Frontal cortex (tissue), 4 donors: ENCODE measurements at places on chromosomes 12 and 14.

DNA sequence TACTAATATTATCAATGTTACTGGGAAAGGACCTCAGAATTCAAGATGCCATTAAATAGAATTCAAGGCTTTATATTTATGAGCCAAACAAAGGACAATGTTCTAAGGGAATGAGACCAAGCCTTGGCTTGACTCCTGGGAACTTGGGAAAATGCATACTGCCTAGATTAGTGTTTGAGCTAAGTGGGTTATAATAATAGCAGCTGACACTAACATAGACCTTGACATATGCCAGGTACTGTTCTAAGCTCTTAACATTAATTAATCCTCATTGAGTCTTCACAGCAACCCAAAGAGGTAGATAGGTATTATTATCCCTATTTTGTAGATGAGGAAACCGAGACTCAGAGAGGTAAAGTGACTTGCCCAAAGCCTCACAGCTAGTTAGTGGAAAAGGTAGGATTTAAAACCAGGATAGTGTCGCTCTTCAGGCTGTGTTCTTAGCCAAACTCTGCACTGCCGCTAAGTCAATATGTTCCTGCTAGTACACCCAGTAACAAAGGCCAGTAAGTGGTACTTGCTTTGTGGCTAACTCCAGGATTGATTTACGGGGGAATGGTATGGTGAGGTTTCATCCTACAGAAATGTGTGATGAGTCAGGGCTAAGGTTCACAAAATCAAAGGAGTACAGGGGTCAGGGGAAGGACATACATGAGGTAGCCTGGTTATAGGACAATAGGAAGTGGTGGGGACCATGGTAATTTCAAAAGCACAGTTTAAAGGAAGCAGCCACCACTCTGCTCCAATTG, 35.8 kb upstream of the PRKAB1 start:
- no peak for DNase-seq

- DNase-seq, result peak; percentile 19
Observed at GRCh38 chr12:69821456-69822159, 3.4 kb upstream of the MYRFL start.

DNA sequence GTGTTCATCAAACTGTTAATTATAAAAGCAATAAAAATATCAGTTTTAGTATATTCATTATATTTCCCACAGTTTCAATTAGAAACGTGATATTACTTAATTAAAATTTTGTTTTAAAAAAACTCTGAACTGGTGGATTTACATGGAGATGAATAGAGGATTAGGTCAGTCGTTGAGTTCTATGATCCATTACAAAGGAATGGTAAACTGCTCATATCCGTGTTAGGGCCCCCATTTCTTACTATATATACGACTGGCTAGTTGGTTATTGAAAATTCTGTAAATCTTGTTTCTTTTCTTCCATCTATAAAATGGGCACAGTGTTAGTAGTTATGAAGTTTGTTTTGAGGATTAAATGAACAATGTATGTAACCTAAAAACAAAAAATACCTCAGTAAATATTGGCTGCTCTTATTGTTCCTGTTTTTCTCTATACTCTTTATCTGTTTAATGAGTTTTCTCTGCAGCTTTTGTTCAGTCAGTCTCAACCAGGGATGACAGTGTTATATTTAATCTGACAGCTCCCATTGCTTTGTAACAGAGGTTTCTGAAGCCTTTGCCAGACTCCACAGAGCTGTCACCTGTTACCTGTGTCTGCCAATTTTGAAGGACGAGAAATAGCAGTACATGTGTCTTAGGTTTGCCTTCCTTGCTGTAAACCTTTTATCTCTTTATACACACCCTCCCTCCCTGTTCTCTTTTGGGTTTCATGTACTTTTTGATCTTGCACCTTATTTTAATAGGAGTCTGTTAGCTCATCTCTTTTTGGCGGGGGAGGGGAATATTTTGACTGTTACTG, 41.5 kb downstream of the FRS2 start:
- no peak for DNase-seq

GRCh38 chr14:53002576-53002975, 51.7 kb upstream of the FERMT2 start:
- DNase-seq, result no peak

- no peak for DNase-seq
Observed at GRCh38 chr12:90859591-90859990, 95.4 kb downstream of the CCER1 start.

DNA sequence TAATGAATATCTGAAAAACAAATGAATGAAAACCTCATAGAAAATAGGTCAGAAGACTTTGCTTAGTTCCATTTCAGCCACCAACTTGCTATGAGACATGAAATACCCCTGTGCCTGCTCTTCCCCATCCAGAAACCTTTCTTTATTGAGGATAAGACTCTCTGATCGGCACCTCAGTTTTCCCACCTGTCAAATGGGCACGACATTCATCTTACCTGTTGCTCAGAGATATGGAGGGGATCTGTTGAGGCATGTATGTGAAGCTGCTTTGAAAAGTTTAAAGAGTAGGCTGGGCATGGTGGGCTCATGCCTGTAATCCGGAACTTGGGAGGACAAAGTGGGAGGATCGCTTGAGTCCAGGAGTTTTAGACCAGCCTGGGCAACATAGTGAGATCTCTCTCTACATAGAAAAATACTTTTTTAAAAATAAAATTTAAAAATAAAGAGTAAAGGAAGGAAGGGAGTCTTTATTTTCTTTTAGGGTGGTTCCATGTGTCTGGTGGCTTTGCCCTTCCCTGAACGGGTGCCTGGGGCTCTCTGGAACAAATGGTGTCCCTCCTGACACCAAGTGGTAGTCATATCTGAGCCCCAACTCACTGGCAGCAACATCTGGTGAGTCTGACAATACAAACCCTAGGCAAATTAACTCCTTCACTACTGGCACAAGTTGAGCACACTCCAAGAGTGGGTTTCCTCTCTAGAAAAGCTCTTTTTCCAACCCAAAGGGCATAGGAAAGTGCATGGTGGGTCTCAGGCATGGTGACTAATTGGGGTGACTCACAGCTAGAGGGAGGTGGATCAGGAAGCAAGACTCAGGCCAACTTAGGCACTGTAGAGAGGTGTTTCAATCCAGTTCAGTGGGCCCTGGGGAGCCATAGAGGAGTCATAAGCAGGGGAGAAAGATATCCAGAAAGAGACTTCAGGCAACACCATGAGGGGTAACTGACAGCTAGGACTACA, 42.1 kb downstream of the MAP1LC3B2 start:
- no peak for DNase-seq

DNA sequence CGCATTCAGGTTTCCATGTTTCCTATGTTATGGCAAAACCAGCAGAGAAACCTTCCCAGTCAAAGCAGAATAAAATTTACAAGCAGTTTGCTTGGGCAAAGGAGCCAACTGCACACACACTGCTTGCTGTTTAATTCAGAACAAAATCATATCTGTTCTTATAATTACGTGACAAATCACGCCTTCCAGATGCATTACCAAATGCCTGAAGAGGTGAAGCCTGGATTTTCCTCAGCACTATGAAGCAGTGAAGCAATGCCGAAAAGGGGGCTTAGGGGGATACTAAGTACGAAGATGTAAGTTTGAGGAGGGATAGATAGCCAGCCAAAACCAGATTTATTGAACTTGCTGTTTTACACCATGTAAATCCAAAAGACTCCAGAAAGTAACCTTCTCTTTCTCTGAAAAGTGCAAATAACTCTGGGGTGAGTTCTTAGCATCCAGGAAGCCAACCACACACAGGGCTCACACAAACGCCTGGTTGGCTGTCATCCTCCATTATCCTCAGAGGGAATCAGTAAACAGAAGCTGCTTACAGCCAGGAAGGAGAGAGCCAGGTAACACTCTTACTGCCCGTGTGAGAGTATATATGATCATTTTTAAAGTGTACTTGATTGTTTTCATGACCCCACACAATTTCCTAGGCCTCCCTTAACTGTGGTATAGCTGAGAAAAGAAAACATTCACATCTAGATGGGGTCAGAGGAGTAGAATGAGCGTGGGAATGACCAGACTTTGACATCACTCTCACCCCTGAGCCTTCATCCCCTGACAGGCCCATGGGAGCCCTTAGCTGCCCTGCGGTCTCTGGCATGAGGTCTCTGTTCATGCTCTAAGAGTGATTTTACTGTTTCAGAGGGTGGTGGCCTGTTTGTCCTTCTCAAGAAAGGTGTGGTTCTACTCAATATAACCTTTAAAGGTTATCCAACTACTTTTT, 442.5 kb downstream of the EGLN3 start:
- no peak for DNase-seq

- no peak for DNase-seq
Observed at GRCh38 chr14:89359477-89360222, 57.4 kb downstream of the FOXN3 start.

GRCh38 chr12:82919388-82920054, 232.8 kb downstream of the TMTC2 start:
- no peak for DNase-seq

- no peak for DNase-seq
Observed at GRCh38 chr12:7099290-7099996, 7.2 kb upstream of the C1R start.

DNA sequence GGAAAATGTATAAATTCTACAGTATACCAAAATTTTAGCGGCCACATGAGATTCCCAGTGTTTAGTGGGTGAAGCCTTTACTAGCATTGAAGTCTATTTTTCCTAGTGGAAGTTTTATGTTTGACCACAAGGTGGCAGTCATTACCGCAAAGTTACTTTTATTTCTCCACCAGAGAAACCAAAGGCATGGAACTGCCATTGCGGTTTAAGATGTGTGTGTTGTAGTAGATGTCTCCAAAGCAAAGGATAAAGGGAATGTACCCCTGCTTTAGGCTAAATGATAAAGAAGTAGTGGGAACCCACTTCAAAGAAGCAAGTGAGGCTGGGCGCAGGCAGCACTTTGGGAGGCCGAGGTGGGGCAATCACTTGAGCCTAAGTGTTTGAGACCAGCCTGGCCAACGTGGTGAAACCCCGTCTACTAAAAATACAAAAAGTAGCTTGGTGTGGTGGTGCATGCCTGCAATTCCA, 140.5 kb downstream of the PRKCH start:
- peak; percentile 29 for DNase-seq

DNA sequence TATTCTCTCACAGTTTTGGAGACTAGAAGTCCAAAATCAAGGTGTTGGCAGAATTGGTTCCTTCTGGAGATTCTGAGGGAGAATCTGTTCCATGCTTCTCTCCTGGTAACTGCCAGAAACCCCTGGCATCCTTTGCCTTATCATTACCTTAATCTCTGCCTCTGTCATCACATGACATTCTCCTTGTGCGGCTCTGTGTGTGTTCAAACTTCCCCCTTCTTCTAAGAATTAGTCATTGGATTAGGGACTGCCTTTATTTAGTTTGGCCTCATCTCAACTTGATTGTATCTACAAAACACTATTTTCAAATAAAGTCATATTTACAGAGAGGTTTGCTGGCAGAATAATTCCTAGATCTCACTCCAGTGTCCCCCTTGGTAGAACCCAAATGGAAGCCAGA, 68.9 kb downstream of the ZNF641 start:
- DNase-seq, result no peak

DNA sequence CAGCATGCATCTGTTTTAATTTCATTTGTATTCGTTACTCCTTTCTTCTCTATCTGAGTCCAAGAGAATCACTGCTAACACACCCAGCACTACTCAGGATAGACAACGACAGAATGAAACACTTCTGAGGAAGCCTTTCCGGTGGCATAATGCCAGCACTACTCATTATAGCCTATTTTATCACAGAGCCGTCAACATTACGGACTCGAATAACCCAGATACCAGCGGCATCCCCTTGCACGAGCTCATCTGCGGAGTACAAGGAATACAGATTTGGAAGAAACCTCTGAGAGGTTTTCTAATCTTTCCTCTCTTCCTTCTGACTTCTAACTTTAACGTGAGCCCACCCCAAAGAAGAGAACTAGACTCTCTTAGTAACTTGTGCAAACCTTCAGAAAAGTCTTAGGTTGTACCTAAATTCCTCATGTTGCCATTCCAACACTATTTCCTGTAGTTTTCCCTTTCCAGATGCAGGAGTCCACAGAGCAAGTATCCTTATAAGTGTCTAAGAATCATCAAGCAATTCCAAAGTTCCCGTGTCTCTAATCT, 248.1 kb downstream of the APAF1 start:
- DNase-seq, result peak; percentile 33

DNA sequence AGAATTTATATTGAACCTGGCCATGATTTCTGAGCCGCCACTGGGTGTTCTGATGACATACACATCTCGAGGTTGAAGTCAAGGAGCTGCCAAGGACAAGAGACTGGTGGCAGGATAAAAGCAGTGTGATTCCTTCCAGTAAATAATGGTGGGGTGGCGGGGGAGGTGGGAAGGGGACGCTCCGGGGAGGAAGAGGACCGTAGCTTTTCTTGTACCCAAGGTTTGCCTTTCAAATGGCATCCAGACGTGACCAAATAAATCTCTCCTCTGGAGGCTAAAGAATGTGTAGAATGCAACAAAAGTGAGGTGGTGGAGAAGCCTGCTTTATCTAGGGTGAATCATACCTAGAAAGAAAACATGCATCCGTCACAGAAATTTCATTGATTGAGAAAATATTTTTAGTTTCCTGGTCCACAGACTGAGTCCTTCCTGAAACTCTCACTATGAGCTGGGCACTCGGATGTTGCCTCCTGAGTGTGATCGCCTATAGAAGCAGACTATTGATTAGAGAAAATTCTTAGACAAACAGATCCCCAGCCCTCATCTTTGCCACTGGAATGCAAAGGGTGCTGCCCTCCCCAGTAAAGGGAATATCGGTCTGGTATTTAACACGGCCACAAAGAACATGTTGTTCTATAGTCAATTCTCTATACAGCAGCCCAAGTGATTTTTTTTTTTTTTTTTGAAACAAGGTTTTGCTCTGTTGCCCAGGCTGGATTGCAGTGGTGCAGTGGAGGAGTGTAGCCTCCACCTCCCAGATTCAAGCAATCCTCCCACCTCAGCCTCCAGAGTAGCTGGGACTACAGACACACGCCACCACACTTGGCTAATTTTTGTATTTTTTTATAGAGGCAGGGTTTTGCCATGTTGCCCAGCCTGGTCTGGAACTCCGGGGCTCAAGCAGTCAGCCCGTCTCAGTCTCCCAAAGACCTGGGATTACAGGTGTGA, 112.1 kb downstream of the DPF3 start:
- no peak for DNase-seq

DNA sequence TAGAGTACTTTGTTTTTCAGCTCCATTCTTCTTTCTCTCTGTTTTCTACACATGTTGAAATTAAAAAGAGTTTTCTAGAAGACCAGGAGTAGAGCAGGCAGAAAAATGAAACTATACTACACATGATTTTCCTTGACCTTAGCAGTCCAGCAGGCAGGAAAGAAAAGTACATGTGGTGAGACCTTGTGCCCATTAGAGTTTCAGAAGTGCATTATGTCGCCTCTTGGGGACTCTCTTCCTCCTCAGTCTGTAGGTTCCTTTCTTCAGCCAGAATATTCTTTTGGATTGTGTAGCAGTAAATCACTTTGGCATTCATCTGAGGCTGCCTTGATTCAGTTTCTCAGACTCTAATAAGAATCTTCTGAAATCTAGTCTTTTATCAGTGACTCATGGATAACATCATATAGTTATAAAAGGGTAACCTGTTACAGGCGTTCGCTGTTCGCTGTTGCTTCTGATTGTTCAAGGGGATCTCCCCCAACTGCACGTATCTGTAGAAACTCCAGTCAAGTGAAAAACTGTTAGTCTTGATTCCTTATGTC, 161.8 kb downstream of the ANO4 start:
- no peak for DNase-seq

GRCh38 chr14:44778604-44779003, 183.1 kb downstream of the KLHL28 start:
- DNase-seq, result no peak
